ENCODE measurements at places on chromosomes 2 and 18.

DNA sequence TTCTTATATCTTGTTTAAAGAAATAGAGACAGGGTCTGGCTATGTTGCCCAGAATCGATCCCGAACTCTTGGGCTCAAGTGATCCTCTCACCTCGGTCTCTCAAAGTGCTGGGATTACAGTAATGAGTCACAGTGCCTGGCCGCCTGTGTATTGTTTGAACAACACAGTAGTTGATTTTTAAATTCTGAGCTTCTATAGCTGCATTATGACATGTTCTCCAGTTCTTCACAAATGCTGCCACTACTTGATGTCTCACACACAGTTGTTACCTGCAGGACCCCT is 7.7 kb upstream of the RHOB start:
- DNase-seq = no peak

GRCh38 chr18:31942291-31942998 is 483 bp downstream of the TRAPPC8 start:
- DNase-seq = no peak

DNA sequence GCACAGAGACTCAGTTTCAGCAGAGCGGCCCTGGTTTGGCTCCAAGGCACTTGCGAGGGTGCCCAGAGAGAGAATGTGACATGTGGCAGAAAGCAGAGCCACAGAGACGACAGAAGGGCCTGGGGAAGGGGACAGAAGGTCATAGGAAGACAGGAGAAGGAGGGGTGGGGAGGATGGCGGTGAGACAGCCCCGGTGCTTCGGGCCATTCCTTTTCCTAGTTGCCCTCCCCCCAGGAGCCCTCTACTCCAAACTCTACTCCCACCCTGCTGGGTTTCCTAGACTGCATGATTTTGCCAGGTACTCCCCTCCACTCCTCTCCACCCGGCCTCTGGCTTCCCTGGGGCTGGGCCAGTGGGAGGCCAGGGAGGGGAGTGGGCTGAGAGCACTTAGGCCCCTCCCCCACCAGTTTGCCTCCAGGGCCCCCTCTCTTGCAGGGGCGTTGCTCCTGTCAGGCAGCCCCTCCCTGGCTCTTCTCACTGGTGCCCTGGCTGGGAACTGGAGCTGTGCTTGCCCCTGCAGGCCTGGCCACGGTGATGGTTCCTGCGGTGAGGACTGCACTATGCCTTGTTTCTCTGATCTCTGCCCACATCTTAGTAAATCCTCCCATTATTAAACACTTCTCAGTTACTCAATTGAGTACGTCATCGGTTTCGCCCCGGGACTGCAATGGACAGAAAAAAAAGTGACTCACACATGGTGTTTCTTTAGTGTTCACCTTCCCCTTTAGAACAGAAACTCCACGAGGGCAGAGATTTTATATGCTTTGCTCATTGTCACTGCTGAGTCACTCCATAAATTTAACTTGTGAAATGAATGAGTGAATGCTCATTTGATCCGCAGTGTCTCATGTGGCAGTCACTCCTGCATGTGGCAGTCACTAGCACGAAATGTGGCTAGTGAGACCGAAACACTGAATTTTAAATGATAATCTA is 58.7 kb upstream of the SP3 start:
- no peak for DNase-seq

DNA sequence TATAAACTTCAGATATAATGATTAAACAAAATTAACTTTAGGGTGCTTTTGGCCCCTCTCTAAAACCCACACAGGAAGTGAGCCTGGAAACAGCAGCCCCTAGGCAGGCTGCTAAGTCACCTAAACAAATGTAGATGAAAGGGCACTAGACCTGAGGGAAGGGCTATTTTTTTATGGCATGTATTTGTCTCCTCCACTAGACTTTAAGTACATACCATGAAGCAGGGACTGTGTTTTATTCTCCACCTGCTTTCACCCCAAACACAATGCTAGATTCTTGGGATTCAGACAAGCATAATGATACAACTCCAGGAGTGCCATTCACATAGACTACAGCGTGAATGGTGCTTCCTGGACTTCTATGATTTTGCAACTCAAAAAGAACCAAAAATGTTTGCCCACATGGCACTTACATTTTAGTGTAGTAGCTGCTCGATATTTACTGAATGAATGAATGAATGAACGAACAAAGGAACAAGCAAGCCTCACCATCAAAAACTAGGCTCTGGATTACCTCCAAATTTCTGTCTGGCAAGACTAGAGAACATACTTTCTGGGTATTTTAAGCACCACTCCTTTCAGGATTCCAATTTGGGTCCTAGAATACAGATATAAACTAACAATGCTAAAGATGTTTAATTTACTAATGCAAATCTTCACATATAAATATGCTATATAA is 10.1 kb downstream of the ATAD2B start:
- no peak for DNase-seq

- no peak for DNase-seq
Measured at GRCh38 chr2:43175020-43175441, 51.4 kb downstream of the ZFP36L2 start.

DNA sequence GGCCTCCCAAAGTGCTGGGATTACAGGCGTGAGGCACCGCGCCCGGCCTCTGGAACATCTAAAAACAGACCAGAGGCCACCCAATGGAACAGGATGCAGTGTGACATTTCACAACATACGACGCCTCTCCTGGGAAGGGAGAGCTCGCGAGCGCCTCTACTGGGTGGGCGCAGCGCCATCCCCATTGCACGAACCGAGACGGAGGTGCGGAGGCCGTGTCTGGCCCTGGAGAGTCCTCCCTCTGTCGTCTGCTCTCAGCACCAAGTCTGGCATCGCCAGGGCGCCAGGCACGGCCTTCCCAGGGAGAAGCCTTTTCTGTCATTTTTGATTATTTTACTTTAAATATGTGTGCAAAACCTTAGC is 9.4 kb upstream of the GBX2 start:
- DNase-seq = no peak

DNA sequence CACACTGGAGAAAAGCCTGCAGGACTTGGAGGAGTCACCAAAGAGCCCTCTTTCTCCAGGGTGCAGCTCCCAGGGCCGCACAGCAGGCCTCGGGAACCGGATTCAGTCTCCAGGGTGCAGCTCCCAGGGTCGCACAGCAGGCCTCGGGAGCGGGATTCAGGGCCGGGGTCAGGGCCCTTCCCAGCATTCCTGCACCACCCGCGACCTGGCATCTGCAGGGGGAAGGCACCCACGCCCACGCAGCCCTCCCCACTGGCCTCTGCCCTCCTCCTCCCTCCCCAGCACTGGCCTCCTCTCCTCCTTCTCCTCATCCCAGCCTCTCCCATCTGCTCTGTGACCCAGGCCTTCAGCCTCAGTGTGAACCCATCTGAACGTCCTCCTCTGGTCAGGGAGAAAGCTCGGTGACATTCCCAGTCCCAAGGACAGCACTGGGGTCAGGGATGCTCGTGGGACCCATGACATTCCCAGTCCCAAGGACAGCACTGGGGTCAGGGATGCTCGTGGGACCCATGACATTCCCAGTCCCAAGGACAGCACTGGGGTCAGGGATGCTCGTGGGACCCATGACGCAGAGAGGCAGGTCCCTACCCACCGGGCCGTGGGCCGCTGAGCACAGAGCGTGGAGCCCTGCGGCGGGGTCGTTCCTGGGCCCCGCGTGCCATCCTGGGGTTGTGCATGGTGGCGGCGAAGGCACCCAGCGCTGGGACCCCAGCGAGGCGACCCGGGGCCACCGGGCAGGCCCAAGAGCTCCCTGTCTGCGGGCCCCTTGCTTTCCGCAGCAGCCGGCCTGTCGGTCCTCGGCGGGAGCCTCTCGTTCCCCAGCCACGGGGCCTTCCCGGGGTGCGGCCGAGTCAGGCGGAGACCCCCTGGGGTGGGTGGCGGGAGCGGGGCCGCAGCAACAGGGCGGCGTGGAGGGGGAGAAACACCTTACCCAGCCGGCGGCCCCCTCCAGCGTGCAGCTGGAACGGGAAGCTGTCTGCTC is 550.2 kb upstream of the SALL3 start:
- DNase-seq = no peak

GRCh38 chr2:55519938-55520885 is 694 bp downstream of the CFAP36 start:
- DNase-seq = no peak

GRCh38 chr2:139684286-139684860 is 904.2 kb upstream of the NXPH2 start:
- no peak for DNase-seq

- DNase-seq = no peak
Measured at GRCh38 chr18:72171596-72171995, 372.5 kb downstream of the CBLN2 start.

DNA sequence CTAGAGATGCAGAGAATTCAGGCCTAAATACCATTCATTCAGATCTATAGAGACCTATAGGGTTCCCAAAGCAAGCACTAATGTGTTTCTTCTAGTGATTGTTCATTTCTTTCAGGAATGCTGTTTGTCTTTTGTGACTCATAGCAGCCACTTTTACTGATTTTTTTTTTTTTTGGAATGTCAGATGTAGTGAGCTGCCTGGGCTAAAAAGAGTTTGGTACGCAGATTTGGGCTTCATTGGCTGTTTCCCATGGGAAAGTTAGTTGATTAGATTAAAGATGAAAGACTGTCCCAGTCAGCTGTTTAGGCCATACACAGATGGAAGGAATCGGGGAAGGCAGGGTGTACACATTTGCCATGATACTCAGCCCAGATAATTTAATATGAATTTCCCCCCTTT is 87.6 kb downstream of the CDC42EP3 start:
- DNase-seq = no peak

DNA sequence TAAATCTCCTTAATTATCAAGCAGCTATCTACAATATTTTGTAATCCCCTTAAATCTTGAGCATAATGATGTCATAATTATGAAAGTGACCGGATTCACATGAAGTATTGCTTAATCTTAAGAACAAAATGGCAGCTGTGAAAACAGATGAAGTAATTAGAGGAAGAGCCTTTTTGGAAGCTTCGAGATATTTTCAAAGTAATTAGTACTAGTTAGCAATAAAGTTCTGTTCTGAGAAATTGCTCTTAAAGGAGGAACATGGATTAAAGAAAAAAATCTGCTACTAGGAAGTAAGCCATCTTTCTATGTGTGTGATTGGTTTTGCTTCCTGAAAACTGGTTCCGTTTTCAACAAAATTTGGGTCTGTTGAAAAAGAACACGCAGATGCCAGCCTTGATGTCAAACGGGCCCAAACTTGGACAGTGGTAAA is 18.3 kb downstream of the CLUL1 start:
- no peak for DNase-seq

- DNase-seq = no peak
Measured at GRCh38 chr18:44495151-44495550, 185.5 kb upstream of the SETBP1 start.

DNA sequence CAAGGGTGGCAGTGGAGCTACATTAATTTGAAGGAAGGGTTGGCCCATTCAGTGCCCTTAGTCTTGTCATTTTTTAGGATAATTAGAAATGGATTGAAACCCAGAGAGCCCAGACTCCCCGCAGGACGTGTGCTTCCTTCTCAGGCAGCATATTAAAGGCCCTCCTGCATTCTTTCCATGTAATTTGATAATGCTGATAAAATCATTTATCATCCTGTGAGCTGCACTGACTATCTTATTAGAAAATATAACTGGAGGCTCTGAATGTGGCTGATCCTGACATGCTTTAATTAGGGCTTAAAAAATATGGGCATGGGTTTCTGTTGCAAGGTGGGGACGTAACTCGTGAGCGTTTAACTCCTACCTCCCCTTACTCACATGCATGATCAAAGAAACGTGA is 148.1 kb downstream of the ACKR3 start:
- DNase-seq = no peak
